ENCODE measurements at places on chromosomes 4 and X. TPM values are rescaled to one million over a fixed set of nuclear protein-coding genes. Genes with fewer than 3 reads are reported as not detected.

- DNase-seq, result no peak
Measured at GRCh38 chrX:133921764-133922389, 63.5 kb downstream of the GPC3 start.

DNA sequence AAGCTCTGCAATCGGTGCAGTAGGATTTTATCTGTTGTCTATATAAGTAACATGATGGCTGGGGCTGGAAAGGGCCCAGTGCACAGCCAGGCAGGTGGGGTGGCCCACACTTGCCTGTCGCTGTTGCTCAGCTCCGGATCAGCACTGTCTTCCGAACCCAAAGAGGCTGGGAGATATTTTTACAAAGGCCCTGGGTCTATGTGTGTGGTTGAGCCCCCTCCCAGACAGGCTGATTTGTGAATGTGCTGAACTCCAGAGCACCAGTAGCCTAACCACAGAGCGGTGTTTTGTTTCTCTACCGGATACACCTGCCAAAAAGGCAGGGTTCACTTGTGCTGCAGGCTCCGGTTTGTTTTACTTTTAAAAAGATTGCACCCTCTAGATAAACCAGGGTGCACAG lies 33.5 kb upstream of the CHRNA9 start:
- no peak for DNase-seq

DNA sequence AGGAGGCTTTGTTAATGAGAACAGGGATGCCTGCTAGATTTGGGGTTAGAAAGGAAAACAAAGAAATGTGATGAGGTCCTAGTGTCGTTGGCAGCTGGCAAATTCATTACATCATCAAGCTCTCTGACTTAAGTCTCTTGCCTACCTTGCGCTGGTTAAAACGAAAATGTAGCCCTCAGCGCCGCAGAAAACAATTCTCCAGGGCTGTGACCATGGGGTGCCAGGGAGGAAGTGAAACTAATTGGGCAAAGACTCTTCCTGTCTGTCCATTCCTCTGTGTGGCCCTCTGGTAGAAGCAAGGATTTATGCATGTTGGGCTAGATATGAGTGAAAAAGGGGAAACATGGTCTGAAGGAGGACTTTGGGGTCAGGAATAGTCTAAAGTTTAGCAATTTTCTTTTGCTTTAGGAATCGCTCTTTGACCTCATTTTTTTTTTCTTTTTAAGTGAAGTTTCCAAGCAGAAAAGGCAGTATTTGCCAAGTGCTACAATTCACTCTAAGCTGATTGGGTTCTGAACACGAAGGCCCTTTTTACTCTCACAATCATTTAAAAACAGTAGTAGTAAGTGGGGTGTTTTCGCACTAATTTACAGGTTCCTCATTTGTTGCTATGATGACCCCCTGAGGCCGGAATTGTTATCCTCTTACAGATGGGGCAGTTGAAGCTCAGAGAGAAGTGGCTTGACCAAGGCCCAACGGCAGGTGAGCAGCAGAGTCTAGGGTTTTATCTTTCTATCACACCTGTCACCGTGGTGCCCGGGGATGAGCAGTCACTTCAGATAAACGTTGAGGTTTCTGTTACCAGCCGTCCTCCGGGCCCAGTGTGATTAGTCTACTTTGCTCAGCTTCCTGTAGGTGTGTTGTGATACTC lies 27.3 kb upstream of the CHRNA9 start:
- DNase-seq, result no peak

Gene UGT2B11
- not detected for total RNA-seq

DNA sequence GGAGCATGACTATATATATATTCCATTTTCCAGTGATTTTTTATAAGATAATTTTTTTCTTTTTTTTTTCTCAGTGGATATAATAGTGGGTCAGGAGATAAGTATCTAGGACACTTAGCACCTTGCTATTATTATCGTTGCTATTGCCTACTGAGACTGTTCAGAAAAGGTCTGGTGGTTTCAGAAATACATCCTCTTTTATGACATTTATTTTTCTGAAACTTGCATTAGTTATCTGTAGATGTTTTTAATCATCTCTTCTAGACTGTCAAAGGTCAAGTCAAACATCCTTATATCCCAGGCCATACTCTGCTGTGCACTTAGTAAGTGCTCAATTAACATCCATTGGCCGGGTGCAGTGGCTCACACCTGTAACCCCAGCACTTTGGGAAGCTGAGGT lies 72.9 kb upstream of the MED14 start:
- DNase-seq, result no peak

DNA sequence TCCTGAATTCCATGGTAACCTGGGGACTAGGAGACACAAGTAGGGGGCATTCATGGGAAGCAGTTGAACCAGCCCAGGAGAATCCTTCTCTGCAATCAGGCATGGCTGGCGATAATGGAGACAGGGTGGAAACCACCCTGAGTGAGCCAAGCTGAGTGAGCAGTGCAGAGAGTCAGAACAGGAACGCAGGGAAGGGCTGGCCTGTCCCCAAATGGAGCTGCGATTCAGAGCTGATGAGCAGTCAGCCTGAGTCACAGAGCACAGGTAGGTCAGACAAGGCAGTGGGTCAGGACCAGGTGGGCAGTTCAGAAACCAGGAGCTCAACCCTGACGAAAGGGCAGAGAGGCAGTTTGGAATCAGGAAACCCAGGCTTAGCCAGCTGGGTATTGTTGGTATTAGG lies 129.0 kb downstream of the BTC start:
- no peak for DNase-seq

DNA sequence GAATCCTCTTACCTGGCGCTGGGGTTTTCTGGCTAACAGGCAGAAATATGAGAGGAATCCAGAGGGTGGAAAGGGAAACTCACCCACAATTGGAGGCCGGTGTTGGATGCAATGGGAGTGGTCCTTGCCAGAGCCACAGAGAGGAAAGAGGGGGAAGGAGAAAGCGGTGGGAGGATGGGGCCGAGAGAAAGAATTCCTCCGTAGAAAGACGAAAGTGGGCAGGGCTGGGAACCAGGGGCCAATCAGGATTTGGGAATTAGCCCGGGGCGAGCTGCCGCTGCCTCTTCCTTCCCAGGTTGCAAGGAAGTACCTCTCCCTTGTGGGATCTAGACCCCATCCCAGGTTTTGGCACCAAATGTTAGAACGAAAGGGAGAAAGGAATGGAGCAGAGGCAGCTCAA lies 83.1 kb upstream of the SPIN4 start:
- no peak for DNase-seq

All from kidney epithelial cell (primary cell).